Brain (organoid and tissue), 16 donors: ENCODE measurements at places on chromosomes 4 and X. TPM values are rescaled to one million over a fixed set of nuclear protein-coding genes. Genes with fewer than 3 reads are reported as not detected.

The PDCL2 gene
- not detected for polyA plus RNA-seq

The SLC30A9 gene
- polyA plus RNA-seq = 20.5 TPM

The FAM47B gene
- not detected for polyA plus RNA-seq

The VSIG1 gene
- polyA plus RNA-seq = not detected

The ACE2 gene
- polyA plus RNA-seq = not detected

The CT45A1 gene
- polyA plus RNA-seq = not detected

The F11 gene
- polyA plus RNA-seq = not detected

The FBXL5 gene
- polyA plus RNA-seq = 101 TPM

The TCEAL6 gene
- polyA plus RNA-seq = 66.4 TPM

The ELMOD2 gene
- polyA plus RNA-seq = 4.3 TPM

The CNGA1 gene
- polyA plus RNA-seq = not detected

The MAGIX gene
- polyA plus RNA-seq = 9.1 TPM

The GAGE12E gene
- polyA plus RNA-seq = not detected

The IQCM gene
- polyA plus RNA-seq = not detected

The PAGE4 gene
- not detected for polyA plus RNA-seq

The ALPK1 gene
- polyA plus RNA-seq = 0.85 TPM

The MGAT4D gene
- polyA plus RNA-seq = not detected

The ENPP6 gene
- 6.8 TPM for polyA plus RNA-seq

The TDO2 gene
- 0.32 TPM for polyA plus RNA-seq

The PNMA5 gene
- 6.9 TPM for polyA plus RNA-seq

The XG gene
- polyA plus RNA-seq = not detected

The ARHGAP36 gene
- 0.46 TPM for polyA plus RNA-seq

The CHRDL1 gene
- polyA plus RNA-seq = 5.7 TPM

The PDE5A gene
- 8.9 TPM for polyA plus RNA-seq

The GAB3 gene
- 0.59 TPM for polyA plus RNA-seq

The DOCK11 gene
- 6.7 TPM for polyA plus RNA-seq

The EDA2R gene
- polyA plus RNA-seq = 0.12 TPM

The SPRY1 gene
- polyA plus RNA-seq = 19.7 TPM

The PROM1 gene
- 24.9 TPM for polyA plus RNA-seq

The CENPVL2 gene
- not detected for polyA plus RNA-seq

The ARMCX2 gene
- 31.1 TPM for polyA plus RNA-seq

The CT55 gene
- not detected for polyA plus RNA-seq

The JCHAIN gene
- polyA plus RNA-seq = not detected

The TGIF2LX gene
- polyA plus RNA-seq = not detected

The CT47B1 gene
- not detected for polyA plus RNA-seq

The GEMIN8 gene
- polyA plus RNA-seq = 18.2 TPM

The ATP1B4 gene
- not detected for polyA plus RNA-seq

The AREG gene
- polyA plus RNA-seq = not detected

The IL2RG gene
- polyA plus RNA-seq = 1.6 TPM

The AFF2 gene
- 0.42 TPM for polyA plus RNA-seq

The UGT8 gene
- 36.5 TPM for polyA plus RNA-seq

The LRCH2 gene
- polyA plus RNA-seq = 0.64 TPM

The MAMLD1 gene
- 3.4 TPM for polyA plus RNA-seq
